Neural crest cell (in vitro differentiated cells): ENCODE measurements at places on chromosomes 6 and 20. TPM values are rescaled to one million over a fixed set of nuclear protein-coding genes. Genes with fewer than 3 reads are reported as not detected.

The FNDC11 gene
- total RNA-seq: 1.5 and 1.9 TPM in 2 replicates

The NINL gene
- total RNA-seq: 41.2 and 44.0 TPM in 2 replicates

The SNRPB gene
- 385 and 391 TPM in 2 replicates for total RNA-seq

The PRKN gene
- total RNA-seq: 2.0 and 3.2 TPM in 2 replicates

The GRIK2 gene
- 10.5 and 11.0 TPM in 2 replicates for total RNA-seq

The SRSF12 gene
- total RNA-seq: 21.9 and 23.5 TPM in 2 replicates

DNA sequence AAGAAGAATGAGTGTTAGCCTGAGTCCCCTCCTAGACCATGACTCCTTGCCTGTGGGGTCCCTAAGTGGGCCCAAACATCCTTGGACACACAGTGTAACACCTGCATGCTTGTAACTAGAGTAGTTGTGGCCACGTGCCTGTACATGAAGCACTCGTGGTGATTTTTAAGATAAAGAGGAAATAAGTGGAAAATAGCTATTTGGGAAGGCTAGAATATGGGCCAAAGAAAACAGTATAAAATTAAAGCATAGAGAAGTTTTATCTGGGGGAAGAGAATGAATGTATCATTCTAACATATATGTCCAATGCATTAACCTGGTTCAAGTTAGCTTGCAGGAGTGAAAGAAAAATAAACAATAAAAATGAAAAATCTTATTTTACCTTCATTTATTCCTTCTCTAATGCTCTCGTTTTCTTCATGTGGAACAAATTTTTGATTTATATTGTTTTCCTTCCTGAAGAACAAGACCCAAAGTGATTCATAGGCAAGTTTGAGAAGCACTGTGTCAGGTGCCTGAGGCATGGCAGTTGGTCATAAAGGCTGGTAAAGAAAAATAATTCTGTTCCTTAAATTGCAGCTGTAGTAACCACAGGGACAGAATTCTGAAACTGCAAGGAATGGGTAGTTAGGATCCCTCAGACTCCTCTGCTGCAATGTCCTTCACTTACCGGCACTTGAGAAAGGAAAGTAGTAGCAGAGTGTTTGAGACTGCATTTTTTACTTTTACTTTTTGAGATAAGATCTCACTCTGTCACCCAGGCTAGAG, 8.5 kb upstream of the CST3 start:
- no peaks in the 10 kb centered on the region for H3K27me3 ChIP-seq
- no peak for DNase-seq
- H3K36me3 ChIP-seq: no peaks in the 10 kb centered on the region

DNA sequence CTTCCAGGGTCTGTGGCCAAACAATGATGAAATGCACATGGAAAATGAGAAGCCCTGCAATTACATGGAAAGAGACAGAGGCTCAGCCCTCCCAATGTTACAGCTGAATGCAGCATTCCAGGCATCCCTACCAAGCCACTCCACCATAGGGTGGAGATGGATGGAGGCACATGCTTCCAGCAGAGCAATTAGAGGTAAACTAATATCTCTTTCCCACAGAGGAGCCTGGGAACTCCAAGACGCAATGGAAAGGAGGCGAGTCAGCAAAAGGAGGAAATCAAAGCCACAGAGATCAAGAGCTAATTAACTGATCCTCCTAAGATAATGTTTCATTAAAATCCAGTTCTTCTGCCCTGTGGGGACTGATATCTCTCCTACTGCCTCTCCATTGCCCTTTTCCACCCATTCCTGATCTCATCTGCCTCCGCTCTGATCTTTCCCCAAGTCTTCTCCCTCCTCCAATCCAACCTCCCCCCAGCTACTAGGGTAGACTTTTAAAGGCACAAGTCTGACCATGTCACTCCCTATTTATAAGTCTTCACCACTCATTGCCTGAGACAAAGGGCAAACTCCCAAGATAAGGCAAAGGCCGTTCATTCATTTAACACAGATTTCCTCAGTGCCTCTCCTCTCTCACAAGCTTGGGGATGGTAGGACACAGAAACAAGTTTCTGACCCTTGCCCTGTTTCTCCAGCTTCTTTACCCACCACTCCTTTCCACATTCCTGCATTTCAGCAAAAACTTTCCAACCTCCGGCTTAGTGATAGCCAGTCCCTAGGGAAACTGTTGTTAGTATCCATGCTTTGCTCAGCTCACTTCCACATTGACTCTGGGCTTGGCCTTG, 14.3 kb upstream of the KCNB1 start:
- no peak overlapping the region for H3K27ac ChIP-seq
- DNase-seq: no peak
- H3K4me3 ChIP-seq: no peak overlapping the region

GRCh38 chr6:56875961-56876360, 78.9 kb upstream of the BEND6 start:
- H3K4me1 ChIP-seq: no peaks in the 10 kb centered on the region
- no peaks in the 10 kb centered on the region for H3K27me3 ChIP-seq
- no peak for DNase-seq
- H3K4me3 ChIP-seq: no peak overlapping the region
- H3K36me3 ChIP-seq: no peaks in the 10 kb centered on the region

GRCh38 chr6:38234141-38234540, 405.6 kb downstream of the BTBD9 start:
- H3K27ac ChIP-seq: no peak overlapping the region
- DNase-seq: no peak
- H3K4me1 ChIP-seq: peaks cover 13% of the 10 kb centered on the region
- H3K4me3 ChIP-seq: no peak overlapping the region

DNA sequence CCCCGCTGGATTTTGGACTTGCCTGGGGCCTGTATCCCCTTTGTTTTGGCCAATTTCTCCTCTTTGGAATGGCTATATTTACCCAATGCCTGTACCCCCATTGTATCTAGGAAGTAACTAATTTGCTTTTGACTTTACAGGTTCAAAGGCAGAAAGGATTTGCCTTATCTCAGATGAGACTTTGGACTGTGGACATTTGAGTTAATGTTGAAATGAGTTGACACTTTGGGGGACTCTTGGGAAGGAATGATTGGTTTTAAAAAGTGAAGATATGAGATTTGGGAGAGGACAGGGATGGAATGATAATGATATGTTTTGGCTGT, 1220.3 kb upstream of the CITED2 start:
- no peaks in the 10 kb centered on the region for H3K27me3 ChIP-seq
- H3K27ac ChIP-seq: no peak overlapping the region
- no peak for DNase-seq
- no peaks in the 10 kb centered on the region for H3K4me1 ChIP-seq

DNA sequence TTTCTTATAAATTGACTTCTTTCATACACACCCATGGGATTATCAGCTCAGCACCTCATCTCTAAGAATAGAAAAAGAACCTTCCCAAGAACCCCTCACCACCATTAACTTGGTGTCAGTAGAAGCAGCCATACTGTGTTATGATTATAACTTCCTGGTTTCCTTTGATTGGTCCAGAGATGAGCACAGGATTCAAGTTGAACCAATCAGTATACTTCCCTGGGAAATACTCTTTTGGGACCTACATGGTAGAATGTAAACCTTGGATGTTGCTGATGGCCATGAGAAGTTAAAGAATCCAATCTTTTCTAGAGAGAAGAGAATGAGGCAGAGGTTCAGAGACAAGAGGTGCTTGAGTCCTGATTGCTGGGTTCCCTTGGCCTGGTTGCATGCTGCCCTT, 190.8 kb downstream of the BMP7 start:
- H3K27me3 ChIP-seq: peaks cover 39% of the 10 kb centered on the region
- no peak for DNase-seq
- peaks cover 14% of the 10 kb centered on the region for H3K4me1 ChIP-seq

DNA sequence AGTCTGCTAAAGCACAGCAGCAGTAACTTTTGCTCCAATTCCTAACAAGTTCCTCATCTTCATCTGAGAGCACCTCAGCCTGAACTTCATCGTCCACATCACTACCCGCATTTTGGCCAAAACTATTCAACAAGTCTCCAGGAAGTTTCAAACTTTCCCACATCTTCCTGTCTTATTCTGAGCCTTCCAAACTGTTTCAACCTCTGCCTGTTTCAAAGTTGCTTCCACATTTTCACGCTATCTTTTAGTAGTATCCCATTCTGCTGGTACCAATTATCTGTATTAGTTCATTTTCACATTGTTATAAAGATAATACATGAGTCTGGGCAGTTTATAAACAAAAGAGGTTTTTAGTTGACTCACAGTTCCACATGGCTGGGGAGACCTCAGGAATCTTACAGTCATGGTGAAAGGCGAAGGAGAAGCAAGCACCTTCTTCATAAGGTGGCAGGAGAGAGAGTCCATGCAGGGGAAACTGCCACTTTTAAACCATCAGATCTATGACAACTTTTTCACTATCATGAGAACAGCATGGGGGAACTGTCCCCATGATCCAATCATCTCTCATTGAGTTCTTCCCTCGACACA, 99.4 kb upstream of the GRIK2 start:
- H3K4me1 ChIP-seq: no peaks in the 10 kb centered on the region
- H3K27ac ChIP-seq: no peak overlapping the region
- H3K27me3 ChIP-seq: no peaks in the 10 kb centered on the region

DNA sequence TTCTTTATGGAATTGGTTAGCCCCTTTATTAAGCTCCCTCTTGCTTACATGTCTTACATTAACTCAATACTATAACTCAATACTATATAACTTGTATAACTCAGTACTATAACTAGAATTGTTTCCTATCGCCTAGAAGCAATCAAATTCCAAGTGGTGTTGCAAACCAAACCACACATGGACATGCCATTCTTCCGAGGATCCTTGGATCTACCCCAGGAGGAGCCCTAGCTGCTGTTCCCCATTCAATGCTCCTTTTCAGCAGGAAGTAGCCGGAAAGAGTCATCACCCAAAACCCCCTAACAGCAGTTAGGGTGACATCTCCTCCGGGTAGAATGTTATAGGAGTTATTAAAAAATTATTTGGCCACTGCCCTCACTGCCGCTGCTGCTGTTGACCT, 40.5 kb downstream of the PLN start:
- H3K27ac ChIP-seq: no peak overlapping the region
- no peak overlapping the region for H3K4me3 ChIP-seq
- H3K27me3 ChIP-seq: no peaks in the 10 kb centered on the region
- peaks cover 14% of the 10 kb centered on the region for H3K4me1 ChIP-seq

GRCh38 chr6:75143191-75143590, 62.7 kb downstream of the COL12A1 start:
- H3K27me3 ChIP-seq: no peaks in the 10 kb centered on the region
- DNase-seq: no peak
- H3K4me1 ChIP-seq: no peaks in the 10 kb centered on the region
- H3K4me3 ChIP-seq: no peak overlapping the region
- H3K36me3 ChIP-seq: no peaks in the 10 kb centered on the region

GRCh38 chr6:140850438-140850837, 1282.3 kb upstream of the GJE1 start:
- no peak overlapping the region for H3K4me3 ChIP-seq
- no peak overlapping the region for H3K27ac ChIP-seq
- no peaks in the 10 kb centered on the region for H3K36me3 ChIP-seq
- H3K4me1 ChIP-seq: peaks cover 15% of the 10 kb centered on the region

DNA sequence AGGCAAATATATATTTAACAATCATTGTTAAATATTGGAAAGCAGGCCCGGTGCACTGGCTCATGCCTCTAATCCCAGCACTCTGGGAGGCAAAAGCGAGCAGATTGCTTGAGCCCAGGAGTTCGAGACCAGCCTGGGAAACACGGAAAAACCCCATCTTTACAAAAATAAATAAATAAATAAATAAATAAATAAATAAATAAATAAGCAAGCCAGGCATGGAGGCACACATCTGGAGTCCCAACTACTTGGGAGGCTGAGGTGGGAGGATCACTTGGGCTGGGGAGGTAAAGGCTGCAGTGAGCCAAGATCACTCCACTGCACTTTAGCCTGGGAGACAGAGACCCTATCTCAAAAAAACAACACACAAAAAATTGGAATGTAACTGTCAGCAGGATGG, 53.7 kb downstream of the ZFP64 start:
- no peaks in the 10 kb centered on the region for H3K27me3 ChIP-seq
- no peak for DNase-seq
- H3K27ac ChIP-seq: no peak overlapping the region
- H3K4me1 ChIP-seq: no peaks in the 10 kb centered on the region
- H3K36me3 ChIP-seq: peaks cover 16% of the 10 kb centered on the region

DNA sequence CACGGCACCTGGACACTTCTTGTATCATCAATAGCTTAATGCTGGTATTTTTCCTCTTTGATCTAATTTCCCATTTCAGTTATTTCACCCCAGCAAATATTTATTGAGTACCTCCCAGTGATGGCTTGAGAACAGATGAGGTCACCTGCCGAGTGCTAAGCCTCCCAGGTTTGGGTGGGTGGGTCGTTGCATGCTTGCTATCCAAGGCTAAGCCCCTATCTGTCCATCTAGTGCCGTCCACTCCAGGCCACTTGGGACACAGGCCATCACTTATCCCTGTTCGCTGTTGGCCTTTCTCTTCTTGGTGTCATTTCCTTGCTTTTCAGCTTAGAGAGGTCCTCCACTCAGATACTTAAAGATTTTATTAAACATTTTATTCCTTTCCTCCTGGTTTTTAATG, 10.8 kb upstream of the NNAT start:
- no peaks in the 10 kb centered on the region for H3K4me1 ChIP-seq
- H3K4me3 ChIP-seq: no peak overlapping the region
- no peaks in the 10 kb centered on the region for H3K27me3 ChIP-seq
- H3K36me3 ChIP-seq: peaks cover 14% of the 10 kb centered on the region
- no peak overlapping the region for H3K27ac ChIP-seq

DNA sequence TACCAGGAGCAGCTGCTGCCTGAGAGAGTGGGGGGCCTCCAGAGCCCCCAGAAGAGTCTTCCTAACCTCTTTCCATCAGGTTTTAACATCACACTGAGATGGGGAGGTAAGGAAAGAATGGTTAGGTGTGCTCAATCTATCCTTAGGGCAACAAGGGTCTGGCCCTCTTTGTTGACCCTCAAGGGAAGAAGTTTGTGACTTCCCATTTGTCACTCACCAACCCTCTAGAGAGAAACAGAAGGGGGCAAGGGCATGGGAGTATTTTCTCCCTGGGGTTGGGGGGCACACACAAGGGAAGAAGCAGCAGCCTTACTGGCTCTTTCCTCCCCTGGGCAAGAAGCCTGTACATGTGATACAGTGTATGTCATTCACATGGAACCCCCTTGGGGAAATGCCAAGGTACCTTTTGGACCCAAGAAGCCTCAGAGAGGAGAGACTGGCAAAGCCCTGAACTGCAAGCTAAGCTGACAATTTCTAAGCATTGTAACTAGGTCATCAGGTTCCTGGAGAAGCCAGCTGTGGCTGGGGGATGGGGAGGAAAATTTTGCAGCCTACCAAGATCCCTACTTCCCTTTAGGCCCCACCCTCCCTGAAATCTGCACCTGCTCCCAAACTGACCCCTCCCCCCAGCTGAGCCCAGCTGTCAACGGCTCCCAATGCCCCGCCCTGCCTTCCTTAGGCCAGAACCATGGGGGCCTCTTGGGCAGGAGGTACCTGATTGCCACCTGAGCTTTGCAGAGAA, 14.5 kb downstream of the BCL2L1 start:
- no peak overlapping the region for H3K4me3 ChIP-seq
- DNase-seq: no peak
- H3K27me3 ChIP-seq: no peaks in the 10 kb centered on the region
- peak overlapping the region; percentile 19 for H3K27ac ChIP-seq
- H3K4me1 ChIP-seq: peaks cover 24% of the 10 kb centered on the region
- H3K36me3 ChIP-seq: peaks cover 13% of the 10 kb centered on the region

GRCh38 chr6:87684895-87685654, 17.0 kb downstream of the AKIRIN2 start:
- H3K27ac ChIP-seq: no peak overlapping the region
- no peaks in the 10 kb centered on the region for H3K27me3 ChIP-seq
- peaks cover 5% of the 10 kb centered on the region for H3K36me3 ChIP-seq
- no peak overlapping the region for H3K4me3 ChIP-seq
- no peak for DNase-seq
- peaks cover 29% of the 10 kb centered on the region for H3K4me1 ChIP-seq

GRCh38 chr20:63158845-63159244, 57.1 kb downstream of the YTHDF1 start:
- H3K27me3 ChIP-seq: peaks cover 6% of the 10 kb centered on the region
- H3K36me3 ChIP-seq: no peaks in the 10 kb centered on the region
- DNase-seq: no peak
